ENCODE measurements at places on chromosomes 6 and 20. TPM values are rescaled to one million over a fixed set of nuclear protein-coding genes. Genes with fewer than 3 reads are reported as not detected.

The CYP39A1 gene
- 6.3 TPM for total RNA-seq

The NHLRC1 gene
- 3.1 TPM for total RNA-seq

The SLC25A27 gene
- total RNA-seq, result 8.9 TPM

The CLVS2 gene
- under 0.01 TPM for total RNA-seq

The BPIFB4 gene
- not detected for total RNA-seq

The SLC17A2 gene
- not detected for total RNA-seq
